ENCODE measurements at places on chromosomes 16 and 17. TPM values are rescaled to one million over a fixed set of nuclear protein-coding genes. Genes with fewer than 3 reads are reported as not detected.
A peak's percentile ranks its signal among the peaks of the same experiment; 100 is the strongest.

DNA sequence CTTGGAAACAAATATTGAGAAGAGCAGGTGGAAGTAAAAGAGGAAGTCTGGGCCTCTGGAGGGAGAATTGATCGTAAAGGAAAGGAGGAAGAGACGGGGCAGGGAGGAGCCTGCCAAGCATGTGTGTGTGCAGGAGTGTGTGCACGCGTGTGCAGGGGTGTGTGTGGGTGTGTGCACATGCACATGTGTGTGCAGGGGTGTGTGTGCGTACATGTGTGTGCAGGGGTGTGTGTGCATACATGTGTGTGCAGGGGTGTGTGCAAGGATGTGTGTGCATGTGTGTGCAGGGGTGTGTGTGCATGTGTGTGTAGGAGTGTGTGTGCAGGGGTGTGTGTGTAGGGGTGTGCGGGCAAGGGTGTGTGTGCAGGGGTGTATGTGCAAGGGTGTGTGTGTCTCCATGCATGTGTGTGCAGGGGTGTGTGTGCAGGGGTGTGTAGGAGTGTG, 10.0 kb downstream of the CEP295NL start:
- DNase-seq: no peak

- DNase-seq: no peak
Observed at GRCh38 chr16:47470810-47471209, 9.7 kb downstream of the PHKB start.

DNA sequence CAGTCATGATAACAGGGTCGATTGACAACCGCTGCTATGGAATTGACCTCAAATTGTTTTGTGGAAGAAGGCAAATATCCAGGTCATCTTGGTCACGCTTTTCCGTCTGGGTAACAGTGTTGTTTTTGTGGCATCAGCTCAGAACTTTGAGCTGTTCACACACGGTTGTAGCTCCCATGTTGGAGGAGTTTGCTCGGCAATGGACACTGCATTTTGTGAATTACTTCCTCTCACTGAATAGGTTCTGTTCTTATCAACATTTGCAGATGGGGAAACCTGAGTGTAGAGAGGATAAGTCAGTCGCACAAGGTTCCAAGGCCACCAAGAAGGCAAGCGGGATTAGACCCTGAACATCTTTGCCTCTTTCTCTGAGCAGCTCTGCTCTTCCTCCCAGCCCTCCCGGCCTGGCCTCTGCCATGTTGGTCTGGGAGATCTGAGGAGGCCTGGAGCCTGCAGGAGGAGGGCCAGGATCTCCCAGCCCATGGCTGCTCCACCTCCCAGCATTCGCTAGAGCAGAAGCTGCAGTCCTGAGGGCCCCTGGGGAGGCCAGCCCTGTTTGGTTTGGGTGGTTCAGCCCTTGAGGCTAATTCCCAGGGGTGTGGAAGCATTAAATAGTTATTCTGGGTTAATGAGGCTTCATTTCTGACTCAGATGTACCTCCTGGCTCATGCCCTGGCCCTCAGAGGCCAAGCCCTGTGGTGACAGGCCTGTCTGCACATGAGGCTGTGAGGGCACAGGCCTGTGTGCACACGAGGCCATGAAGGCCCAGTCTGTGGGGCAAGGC, 154.1 kb upstream of the PLCG2 start:
- DNase-seq: no peak

- DNase-seq: peak; percentile 38
Observed at GRCh38 chr16:89864527-89864820, 8.9 kb upstream of the TCF25 start.

- peak; percentile 38 for DNase-seq
Observed at GRCh38 chr17:5557485-5557884, 26.8 kb downstream of the NLRP1 start.

DNA sequence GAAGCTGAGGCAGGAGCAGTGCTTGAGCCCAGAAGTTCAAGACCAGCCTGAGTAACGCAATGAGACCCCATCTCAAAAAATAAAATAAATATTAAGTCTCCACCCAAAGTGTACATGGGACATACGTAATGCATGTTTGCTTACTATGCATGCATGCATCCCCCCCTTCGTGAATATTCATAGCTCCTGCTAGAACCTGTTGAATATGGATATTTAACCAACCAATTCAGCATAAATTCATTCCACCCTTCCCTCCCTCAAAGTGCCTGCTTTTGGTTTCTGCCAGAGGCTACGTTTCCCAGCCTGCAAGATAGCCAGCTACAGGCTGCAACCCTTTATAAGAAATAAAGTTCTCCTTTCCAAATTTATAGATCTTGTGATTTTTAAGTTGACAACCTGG, 12.9 kb upstream of the PSMD7 start:
- DNase-seq: no peak

DNA sequence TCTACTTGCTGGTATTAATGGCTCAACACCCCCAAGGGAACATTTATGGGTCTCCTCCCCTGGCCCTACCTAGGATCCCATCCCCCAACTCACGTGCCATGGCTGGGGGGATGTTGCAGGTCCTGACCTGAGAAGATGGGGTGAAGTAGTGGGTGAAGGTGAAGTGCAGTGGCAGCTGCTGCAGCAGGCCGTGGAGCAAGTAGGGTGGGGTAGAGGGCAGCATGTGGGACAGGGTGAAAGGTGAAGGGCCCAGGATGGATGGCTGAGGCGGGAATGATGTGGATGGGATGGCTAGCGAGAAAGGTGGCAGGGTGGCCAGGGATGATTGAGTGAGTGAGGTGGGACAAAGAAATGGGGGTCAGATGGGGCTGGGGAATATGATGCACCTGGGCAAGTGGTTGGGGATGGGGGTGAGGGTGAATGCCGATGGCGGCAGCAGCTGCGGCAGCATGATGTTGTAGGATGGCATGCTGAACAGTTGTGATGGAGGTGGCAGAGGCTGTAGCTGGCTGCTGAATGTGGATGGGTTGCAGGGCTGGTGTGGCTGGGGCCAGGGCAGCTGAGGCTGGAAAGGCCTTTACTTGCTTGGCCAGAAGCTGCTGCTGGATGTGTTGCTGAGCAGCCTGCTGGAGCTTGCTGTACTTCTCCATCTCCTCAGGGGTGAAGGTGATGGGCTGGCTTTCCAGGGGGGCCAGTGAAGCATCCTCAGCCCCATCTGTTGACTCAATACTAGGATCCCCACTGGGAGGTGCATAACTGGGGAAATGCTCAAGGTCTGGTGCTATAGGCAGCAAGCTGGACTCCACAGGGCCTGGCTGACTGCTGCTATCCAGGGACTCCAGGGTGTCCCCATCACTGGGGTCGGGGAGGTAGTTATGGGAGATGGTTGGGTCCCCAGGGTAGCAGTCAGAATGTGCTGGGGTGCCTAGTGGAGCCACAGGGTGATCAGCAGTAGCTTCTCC, 8.3 kb upstream of the ITGA2B start:
- DNase-seq: no peak

DNA sequence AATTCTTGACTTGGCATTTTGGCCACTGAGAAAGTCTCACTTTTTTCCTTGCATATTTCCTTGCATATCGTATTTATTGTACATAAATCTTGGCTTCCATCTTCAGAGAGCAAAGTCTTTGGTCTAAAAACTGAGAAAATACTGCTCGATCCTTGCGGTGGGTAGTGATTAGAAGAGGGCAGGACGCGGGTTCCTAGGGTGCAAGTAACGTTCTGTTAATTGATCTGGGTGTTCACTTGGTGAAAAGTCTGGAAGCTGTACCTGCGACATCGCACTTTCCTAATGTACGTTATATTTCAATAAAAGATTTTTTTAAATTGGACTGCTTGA, 758 bp upstream of the UBALD2 start:
- no peak for DNase-seq

- DNase-seq: no peak
Observed at GRCh38 chr16:79843145-79843544, 242.6 kb upstream of the MAF start.

DNA sequence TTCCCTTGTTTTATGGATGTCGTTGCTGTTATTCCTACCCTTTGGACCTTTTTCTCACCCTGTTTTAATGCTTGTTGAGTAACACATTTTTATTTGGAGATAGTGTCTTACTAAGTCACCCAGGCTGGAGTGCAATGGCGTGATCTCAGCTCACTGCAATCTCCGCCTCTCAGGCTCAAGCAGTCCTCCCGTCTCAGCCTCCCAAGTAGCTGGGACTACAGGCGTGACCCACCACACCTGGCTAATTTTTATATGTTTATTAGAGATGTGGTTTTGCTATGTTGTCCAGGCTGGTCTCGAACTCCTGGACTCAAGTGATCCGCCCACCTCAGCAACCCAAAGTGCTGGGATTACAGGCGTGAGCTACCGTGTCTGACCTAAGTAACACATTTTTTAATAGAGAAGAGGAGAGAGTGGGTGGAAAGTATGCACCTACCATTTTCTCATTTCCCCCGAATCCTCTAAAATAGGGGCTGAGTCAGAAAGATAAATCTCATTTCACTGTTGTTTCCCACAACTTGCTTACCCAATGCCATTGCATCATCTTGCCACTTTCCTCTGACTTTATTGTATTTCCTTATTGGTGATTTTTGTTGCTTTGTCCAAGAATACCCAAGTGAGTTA, 7.0 kb downstream of the DHX40 start:
- DNase-seq: peak; percentile 44

GRCh38 chr17:13351046-13351445, 250.7 kb downstream of the HS3ST3A1 start:
- no peak for DNase-seq

DNA sequence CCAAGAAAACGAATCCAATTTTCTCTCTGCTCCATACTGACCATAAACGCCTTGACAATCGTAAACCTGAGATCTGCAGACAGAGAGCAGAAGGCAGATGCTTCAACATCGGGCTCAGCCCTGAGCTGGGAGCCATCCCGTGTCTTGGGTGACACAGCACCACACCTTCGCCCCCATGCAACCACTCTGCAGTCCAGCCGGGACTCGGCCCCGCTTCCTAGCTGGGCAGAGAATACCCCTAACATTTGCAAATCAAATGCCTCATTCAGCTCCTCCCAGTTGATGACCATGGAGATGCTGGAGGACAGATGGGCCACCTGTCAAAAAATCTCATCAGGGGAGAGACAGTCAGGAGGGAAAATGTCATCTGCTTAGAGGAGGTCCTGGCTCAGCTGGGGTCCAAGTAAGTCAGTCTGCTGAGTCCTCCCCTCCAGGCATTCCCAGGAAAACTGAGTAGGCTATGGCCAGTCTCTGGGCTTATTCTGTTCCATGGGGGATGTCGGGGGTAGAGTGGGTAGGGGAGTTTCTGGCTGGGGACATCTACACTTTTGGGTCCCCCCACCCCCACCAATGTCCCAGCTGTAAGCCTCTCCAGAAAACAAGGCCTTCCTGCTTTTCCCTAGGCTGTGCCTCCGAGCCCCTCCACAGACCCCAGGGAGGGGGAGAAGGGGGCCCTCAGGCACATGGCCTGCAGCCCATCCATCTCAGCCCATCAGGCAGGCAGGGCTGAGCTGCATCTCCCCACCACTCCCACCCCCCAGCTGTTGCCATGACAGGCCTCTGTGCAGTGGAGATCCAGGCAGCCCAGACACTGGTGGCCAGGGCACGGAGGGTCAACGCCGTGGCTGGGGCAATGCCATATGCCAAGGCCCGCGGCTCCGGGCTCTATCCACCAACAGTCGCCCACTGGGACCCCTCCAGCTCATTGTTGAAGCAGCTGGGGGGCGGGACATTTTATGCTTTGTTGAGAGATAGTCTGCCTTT, 158.6 kb downstream of the AXIN2 start:
- DNase-seq: no peak

DNA sequence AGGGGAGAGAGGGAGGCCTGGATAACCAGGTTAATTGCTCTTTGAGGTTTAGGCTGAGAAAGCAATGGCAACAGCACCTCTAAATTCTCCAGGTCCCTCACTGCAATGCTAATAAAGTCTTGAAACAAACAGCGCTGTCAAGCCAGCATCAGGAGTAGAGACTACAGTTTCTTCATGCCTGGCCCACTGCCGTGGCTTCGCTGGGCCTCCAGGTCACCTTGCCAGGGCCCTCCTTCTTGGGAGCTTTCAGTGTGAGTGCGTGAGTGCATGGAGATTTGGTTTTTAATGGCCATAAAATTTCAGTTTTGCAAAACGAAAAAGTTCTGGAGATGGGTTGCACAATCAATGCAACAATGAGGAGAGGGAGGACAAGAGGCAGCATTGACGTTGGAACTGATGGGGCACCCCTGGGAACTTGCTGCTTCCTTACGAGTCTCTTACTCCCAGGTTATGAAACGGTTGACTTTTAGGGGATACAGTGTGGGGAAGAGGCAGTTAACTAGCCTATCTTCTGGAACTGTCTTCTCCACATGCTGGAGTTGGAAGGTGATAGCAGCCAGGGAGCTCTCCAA, 229.4 kb downstream of the XYLT1 start:
- no peak for DNase-seq

GRCh38 chr17:28141773-28142172, 99.3 kb downstream of the NLK start:
- no peak for DNase-seq

DNA sequence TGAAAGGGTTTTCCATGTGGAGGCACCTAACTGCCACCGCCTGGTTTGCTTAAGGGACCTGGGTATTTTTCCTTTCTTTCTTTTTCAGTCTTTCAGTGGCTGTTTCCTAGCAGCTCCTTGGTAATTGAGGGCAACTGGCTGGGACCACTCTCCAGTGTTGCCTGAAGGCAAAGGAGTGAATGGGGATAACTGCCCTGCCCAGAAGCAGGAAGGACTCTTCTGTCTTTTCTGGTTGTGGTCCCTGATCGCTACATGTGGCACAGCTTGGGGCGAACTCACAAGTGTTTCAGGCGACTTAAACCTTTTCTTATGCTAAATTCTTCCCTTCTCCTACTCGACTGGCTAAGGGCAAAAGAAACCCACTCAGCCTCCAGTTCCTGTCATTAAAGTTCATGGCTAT, 10.1 kb upstream of the TMEM98 start:
- DNase-seq: no peak

- DNase-seq: no peak
Observed at GRCh38 chr16:12412890-12413289, 390.8 kb downstream of the CPPED1 start.

DNA sequence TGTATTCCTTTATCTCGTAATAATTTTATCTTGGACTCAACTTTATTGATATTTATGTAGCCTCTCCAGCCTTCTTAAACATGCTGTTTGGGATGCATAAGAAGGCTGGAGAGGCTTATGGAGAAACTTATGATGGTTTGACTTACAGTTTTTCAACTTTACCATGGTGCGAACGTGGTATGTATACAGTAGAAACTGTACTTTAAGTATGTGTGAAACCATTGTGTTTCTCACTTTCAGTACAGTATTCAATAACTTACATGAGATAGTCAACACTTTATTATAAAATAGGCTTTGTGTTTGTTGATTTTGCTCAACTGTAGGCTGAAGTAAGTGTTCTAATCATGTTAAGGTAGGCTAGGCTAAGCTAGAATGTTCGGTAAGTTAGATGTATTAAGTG, 206.8 kb downstream of the SEC14L1 start:
- DNase-seq: no peak

GRCh38 chr17:5555254-5555653, 29.1 kb downstream of the NLRP1 start:
- DNase-seq: no peak

GRCh38 chr17:1979182-1979985, 45.8 kb downstream of the RTN4RL1 start:
- no peak for DNase-seq

TMED6 gene
- 0.64 TPM for total RNA-seq

UBE2Z gene
- total RNA-seq: 120 TPM

ARHGAP44 gene
- 0.64 TPM for total RNA-seq

ACSM5 gene
- under 0.01 TPM for total RNA-seq

FCSK gene
- 9.0 TPM for total RNA-seq

CAVIN1 gene
- total RNA-seq: 1,007 TPM

CLEC19A gene
- not detected for total RNA-seq

LCAT gene
- total RNA-seq: 9.3 TPM

ABCC11 gene
- under 0.01 TPM for total RNA-seq

All from fibroblast of villous mesenchyme (primary cell).